ENCODE measurements at places on chromosomes 7 and 10.
A peak's percentile ranks its signal among the peaks of the same experiment; 100 is the strongest.

- DNase-seq = no peak
Observed at GRCh38 chr7:158016180-158017097, 571.2 kb downstream of the PTPRN2 start.

DNA sequence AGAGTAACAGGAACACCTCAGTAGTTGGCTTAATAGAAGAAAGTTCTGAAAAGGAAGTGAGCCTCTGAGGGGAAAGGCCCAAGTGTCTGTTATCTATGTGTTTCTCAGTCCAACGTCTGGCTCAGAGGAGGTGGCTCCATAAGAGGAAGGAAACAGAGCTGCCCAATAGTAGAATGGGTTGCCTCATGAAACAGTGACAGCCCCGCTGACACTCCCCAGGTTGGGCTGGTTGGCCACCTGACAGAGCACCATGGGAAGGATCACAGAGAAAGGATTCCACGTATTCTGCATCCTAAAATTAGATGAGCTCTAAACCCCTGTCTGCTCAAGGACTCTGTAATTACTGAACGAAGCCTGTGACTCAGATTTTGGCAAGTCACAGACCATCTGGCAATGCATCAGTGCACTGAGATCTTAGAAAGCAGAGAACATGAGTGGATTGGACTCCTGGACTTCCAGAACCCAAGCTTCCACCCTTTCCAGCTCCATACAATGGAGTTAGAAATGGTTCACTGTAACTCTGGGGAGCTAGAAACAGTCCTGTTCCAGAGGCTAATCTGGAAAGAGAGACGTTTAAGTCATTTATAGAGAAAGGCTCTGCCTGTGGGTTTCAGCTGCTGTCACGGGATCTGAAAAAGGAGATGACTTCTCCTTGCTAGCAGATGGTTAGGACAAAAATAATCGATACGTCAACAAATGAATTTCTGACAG, 2.9 kb downstream of the PKD2L1 start:
- DNase-seq = no peak

GRCh38 chr7:45663965-45664633, 89.9 kb downstream of the ADCY1 start:
- DNase-seq = no peak

GRCh38 chr7:140928491-140929309, 4.0 kb upstream of the BRAF start:
- DNase-seq = no peak

GRCh38 chr10:34333513-34333912, 481.6 kb downstream of the PARD3 start:
- DNase-seq = no peak

GRCh38 chr7:117152213-117153007, 170.4 kb downstream of the WNT2 start:
- DNase-seq = no peak

GRCh38 chr10:14554091-14554490, 220.6 kb downstream of the FAM107B start:
- no peak for DNase-seq

DNA sequence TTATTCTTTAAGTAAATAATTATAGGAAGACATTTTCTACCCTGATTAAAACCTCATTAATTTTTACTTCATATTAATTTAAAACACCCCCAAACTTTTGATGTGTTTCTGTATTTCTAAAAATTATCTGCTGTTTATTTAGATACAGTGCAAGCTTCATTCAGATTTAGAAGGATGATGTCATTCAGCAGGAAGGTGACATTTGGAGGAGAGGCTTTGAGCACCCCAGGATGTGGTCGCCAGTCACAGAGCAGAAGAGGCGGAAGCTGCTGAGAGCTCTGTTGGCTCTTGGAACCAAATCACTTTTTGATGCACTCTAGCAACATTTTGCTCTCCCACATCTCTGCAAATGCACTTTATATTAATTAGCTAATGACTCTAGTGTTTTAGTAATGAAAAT, 233.9 kb upstream of the CACNA2D1 start:
- peak; percentile 11 for DNase-seq

GRCh38 chr7:29510028-29510427, 53.6 kb upstream of the PRR15 start:
- no peak for DNase-seq

DNA sequence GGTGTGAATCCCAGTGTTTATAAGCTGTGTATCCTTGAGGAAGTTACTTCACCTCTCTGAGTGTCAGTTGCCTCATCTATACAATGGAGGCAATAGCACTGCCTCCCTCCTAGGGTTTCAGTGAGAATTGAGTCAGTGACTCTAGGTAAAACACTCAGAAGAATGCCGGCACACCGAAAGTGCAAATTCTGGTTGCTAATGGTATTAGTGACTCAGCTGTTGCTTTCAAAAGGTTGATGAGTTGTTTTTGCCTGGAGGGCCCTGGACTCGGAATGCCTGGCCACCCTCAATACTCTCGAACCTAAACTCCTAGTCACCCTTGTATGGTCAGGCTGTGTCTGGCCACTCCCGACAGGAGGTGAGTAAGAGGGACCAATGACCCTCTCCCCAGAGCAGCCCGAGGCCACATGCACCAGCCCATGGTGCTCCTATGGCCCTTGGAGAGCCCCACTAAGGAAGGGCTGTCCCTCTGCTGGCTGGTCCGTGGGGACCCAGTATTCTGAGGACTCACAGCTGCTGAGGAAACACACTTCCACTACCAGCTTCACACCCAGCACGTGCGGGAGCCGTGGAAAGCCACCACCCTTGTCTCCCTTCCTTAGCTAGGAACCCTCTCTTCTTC, 60.2 kb downstream of the CALML3 start:
- DNase-seq = no peak

DNA sequence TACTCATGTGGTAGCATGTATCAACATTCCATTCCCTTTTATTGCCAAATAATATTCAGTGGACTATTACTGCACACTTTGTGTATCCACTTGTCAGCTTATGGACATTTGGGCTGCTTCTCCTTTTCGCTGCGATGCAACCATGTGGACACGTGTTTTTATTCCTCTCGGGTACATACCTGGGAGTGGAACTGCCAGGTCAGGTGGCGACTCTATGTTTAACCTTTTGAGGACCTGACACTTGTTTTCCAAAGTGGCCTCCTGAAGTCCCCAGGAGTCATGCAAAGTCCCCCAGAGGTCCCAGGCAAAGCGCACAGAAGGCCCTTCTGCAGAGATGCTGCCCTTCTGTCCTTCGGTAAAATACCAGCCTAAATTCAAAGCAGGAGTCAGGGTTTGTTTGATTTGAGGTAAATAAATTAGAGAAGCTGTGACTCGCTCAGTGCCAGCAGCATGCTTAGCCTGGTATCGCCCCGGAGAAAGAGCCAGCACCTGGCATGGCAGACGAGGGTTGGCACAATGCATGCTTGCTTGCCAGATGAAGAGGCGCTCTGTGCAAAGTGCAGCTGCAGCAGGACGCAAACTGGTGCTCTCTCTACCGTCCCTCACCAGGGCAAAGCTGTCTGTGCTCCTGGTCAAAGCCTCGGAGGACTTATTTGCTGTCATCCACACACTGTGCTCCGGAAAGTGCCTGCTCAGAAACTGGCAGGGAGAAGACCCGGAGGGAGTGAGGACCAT, 37.8 kb downstream of the HIPK2 start:
- DNase-seq = no peak

DNA sequence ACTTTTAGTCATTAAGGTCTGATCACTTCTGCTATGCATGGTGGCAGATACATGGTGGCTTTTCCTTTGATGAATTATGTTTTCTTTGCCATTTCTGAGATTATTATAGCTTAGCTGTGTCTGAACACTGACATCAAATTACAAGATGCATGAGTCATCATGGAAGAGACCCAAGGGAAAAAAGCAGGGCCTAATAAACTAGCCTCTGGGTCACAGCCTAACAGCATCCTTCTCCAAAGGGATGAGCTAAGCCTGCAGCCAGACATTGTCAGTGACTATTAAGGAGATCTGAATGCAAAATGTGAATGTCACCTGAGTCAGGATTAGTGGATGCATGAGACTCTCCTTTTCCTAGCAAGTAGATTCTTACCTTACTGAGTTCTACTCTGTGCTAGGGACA, 19.1 kb upstream of the OGDHL start:
- DNase-seq = no peak

DNA sequence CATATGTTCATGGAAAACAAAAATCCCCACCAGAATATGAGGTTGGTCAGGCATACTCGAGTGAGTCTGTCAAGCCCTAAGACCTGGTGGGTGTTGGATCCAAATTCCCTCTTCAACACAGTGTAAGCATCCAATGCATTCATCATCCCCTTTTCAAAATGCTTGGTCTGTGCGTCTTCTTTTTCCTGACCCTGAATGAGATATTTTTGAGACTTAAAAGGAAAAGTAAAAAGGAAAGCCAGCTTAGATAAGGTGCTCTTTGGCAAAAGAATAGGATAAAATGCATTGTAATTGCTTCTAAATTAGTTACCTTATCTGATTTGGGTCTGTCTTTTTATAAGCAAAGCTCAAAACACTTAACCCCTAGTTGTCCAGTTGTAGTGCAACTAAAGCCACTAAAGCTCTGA, 331.5 kb downstream of the PTEN start:
- DNase-seq = no peak

DNA sequence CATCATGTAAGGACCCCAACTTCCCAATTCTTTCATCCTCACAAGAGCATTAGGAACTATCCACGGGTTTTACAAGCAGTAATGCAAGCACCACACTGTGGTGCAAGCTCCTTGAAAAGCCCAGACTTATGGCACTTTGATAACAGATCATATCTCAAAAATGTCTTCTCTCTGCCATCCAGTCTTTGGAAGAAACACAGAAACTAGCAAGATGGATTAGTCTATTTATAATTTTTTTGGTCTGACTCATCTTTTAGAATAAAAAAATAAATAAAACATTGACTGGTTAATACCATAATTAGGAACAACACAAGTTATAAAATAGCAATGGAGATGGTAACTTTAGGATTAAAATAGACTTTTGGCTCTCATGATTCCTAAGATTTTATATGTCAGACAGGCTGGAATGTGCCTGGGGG, 49.0 kb upstream of the CALD1 start:
- DNase-seq = no peak

DNA sequence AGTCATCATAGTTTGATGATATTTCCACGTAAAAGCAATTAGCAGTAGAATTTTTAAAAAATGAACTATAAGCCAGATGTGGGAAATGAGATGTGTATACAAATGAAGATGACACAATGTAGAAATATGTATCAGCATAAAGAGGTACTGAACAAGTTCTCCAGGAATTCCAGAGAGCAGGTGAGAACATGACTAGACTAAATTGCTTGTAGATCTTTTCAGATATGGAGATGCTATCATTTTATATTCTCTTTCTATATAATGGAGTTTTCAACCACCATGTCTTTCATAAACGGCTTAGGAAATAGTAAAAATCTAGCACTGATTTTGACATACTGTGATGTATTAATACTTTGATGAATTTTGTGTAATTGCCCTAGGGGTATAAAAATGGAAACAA, 130.9 kb downstream of the SEMA3D start:
- DNase-seq = no peak

GRCh38 chr10:11822026-11822756, 965 bp upstream of the PROSER2 start:
- no peak for DNase-seq

GRCh38 chr7:106736508-106737201, 75.7 kb upstream of the CCDC71L start:
- no peak for DNase-seq

DNA sequence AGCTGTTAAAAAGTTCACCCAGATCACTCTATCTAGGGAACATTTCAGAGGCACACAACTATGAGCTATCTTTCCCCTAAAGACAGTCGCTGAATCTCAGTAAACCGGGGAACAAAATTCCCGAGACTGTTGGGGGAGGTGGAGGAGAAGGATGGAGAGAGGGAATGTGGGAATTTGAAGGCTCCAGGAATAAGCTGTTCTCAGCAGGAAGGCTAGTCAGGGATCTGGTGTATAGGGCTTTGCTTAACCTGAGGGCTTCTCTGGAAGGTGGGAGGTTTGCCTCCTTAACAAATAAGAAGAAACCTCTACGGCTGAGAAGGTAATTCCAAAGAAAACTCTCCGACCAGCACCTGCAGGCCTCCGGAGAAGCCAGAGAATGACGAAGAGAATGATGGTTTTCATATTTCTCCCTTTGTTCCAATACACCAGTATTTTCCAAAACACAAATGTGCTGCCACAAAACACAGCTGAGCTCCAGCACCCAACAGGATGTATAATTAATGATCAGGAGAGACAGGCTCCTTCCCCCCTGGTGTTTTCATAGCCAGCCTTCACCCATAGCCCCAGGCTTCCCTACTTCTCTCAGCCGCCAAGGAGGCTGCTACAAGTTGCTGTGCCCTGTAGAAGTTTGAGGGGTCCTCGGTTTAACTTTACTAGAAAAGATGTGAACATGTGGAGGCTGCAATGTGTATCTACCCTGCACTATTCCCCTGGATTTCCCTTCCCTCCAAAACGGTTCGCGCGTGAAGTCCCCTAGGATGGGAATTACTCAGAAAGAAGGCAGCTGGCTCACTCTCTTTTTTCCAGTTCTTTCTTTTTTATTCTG, 2.0 kb downstream of the KCNMA1 start:
- DNase-seq = no peak

DNA sequence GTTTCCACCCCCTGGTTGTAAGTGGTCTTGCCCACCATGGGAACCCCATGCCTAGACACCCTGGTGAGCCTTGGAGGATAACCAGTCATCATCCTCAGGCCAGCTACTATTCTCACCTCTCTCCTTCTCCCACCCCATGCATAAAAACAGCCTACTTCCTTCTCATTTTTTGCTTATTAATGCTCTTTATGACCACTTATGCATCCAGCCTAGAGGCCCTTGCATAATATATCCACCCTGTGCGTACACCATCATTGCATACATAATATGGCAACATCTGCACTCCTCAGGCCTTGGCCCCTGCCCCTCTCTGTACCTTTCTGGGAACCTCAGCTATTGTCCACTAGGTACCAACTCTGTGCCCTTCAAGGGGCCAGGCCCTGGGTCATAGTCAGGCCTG, 91.0 kb downstream of the CDH23 start:
- no peak for DNase-seq

DNA sequence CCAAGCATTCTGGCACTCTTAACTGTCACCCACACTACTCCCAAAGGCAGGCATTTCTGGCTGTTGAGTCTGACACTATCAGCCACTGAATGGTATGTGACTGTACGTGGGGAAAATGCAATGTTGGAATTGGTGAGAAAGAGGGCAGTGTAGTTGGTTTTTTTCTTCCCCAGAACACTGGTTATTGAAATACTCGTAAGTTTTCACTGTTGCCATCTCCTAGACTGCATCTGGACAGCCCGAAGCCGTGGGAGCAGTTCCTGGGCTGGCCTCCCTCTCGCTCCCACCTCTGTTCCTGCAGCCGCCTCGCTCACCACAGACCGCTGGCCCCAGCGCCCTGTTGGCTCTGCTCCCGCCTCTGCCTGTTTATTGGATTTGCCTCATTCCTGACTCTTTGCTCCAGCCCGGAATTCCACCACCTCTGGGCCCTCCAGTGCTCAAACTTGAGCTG, 5.7 kb downstream of the PLCE1 start:
- no peak for DNase-seq

DNA sequence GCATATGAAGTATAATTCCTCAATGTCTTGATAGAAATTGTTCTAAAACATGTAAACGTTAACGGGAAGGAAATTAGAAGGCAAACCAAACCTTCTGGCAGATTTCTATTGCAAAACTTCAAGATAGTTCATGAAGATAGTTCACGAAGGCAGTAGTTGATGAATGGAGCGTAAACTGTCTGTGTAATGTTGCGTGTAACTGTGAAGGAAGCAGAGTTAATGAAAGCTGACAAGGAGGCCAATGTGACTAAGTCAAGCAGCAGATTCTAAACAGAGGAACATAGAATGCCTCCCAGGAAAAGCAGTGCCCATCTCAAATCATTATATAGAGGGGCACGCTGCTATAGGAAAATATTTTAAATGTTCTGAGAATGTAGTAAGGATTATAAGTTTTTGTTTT, 659.7 kb upstream of the IGFBP3 start:
- DNase-seq = no peak

GRCh38 chr7:107506674-107507339, 37.0 kb downstream of the GPR22 start:
- DNase-seq = no peak

Measured in activated CD8-positive, alpha-beta memory T cell treated with anti-CD3 and anti-CD28 coated beads for 1 hour (primary cell).